ENCODE measurements at places on chromosomes 4 and X.

- DNase-seq, result no peak
Observed at GRCh38 chr4:185833055-185833598, 21.1 kb upstream of the SORBS2 start.

DNA sequence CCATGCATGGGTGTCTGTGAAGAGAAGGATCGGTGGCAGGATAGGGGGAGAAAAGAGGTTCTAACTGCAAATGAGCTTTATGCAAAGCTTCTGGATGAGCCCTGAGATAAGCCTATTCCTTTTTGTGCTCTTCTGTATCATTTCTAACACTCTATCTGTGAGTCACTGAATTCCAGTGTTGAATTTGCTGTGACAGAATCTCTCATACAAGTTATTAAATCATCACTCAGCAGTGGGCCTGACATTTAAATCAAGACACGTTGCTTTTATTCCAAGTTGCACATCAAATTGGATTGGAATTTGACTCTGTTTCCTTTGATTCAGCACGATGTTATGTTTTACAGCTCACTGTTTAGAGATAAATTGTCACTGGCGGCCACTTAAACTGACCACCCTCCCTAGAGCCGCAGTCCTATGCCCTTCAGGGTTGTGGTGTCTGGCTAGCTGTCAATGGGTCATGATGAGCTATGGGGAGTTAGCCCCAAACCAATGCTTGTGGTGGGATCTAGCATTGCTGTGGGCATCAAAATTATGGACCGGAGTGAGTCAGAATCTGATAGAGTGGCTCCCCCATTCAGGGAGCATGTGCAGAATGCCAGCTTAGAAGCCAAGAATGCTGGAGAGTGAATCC is 42.7 kb downstream of the LHFPL1 start:
- DNase-seq, result no peak

DNA sequence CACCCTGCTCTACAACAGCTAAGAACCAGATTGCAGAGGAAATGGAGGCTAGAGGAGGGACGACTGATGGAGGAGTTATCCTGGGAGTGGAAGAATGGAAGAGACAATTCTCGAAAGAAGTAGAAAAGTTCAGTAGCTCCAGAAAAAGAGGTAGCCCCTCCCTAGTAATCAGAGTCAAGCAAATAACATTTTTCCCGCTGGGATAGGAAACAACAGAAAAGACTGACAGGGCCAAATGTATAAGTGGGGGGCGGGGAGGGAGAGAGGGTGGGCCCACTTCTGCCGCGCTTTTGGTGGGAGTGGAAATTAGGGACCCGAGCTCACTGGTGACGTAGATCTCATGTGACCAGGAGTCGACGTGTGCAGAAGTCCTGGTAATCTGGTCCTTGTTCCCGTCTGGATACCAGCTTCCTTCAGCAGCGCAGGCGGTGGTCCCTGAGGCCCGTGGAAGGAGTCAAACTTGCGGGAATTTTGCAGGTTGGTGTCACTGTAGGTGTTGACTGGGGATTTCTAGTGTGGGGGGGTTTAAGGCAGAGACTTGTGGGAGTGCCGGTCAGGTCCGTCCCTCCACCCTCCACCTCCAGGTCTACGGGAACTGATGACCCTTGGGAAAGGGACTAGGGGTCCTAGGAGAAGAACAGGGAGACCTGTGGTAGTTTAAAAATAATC is at the start of gene TCEAL9:
TSS of gene TCEAL9 (plus strand) at position 377 of the 669 bp plus-strand sequence. CDS start 1,179 bp downstream, outside the sequence.
- DNase-seq, result peak; percentile 30

DNA sequence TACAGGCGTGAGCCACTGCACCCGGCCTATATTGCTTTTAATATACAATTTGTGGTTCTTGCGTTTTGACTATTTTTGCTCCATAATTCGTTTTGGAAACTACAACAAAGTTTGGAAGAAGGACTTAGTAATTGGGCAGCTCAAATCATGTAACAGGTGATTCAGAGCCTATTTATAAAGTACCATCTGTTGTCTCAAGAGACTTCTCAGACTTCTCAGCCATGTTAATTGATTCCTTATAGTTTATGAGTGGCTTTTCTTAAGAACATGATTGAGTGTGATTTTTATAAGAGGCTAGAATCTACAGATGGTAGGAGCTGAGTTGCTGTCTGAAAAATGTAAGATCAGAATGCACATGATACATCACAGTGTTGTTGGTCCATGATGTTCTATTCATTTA is 240.2 kb downstream of the ADGRL3 start:
- DNase-seq, result no peak

GRCh38 chr4:42149004-42149403 is 3.5 kb downstream of the BEND4 start:
- no peak for DNase-seq

DNA sequence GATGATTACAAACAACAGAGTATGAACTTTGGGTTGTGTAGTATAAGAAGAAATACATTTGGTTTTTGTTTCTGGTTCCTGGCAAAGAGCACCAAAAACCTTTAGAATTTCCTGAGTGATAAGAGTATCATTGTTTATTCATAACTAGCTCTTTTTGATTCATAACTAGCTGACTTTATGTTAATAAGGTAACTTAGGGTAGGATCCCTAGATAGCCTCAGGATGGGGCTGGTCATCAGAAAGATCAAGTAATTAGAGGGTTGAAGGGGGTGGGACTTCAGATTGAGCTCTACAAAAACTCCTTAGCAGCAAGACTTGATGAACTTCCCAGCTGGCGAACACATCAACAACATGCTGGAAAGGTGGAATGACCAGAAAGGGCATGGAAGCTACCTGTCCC is 166.5 kb downstream of the SCFD2 start:
- no peak for DNase-seq

- peak; percentile 2 for DNase-seq
Observed at GRCh38 chr4:46388857-46389256, 1.1 kb downstream of the GABRA2 start.

GRCh38 chrX:1264556-1264955 is 4.1 kb upstream of the CSF2RA start:
- no peak for DNase-seq

- no peak for DNase-seq
Observed at GRCh38 chr4:122744229-122744628, 11.7 kb downstream of the BBS12 start.

GRCh38 chr4:61385256-61385655 is 185.1 kb downstream of the ADGRL3 start:
- DNase-seq, result no peak

GRCh38 chrX:46180258-46180687 is 364.9 kb downstream of the ZNF674 start:
- DNase-seq, result no peak

DNA sequence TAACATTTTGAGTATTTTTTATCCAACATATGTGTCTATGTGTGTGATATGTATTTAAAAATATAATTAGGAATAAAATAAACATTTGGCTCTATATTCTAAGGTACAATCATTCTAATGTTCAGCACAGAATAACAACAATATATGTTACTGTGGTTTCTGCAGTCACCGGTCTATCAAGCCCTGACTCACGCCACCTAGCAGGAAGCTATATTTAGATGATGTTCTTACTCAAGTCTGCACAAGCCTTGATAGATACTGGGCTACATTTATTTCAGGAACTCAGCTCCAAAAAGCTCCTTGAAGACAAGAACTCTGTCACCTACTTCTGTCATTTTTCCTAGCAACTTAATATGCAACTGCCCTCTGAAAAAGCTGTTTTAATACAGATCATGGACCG is 152.0 kb upstream of the FTHL17 start:
- DNase-seq, result no peak

DNA sequence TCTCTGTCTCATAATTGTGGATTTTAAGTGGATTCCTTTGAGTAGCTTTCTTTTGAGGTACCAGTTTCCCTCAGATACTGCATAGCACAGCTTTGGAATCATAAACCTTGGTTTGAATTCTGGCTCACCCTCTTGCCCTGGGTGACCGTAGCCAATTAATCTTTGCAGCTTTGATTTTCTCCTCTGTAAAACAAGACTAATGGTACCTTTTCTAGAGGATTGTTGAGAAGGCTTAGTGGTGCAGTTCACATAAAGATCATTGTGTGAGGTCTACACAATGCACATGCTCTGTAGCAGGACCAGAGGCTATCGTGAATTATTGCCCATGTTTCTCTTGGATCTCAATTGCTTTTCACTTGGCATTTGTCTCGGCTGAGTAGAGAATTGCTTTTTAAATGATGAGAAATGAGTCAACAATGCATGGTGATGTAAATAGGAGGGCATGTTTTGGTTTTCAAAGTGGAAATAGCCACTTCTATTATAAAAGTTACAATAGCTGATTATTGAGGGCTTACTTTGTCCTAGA is 47.9 kb downstream of the TMEM131L start:
- no peak for DNase-seq

- DNase-seq, result no peak
Observed at GRCh38 chr4:74364652-74365491, at the start of gene EREG. TSS of gene EREG (plus strand) at chr4:74365145. CDS start at chr4:74365309, 164 bp downstream.

DNA sequence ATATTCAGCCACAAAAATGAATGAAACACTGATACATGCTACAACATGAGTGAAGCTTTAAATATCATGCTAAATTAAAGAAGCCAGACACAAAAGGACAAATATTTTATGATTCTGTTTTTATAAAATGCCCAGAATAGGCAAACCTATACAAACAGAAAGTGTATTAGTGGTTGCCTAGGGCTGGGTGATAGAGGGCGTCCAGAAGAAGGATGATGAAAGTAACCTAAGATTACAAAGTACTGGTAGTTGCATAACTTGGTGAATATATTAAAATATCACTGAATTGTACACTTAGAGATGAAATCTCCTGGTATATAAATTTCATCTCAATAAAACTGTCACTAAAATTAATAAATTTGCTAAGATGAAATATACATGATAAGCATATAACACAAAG is 67.5 kb downstream of the FBXW7 start:
- DNase-seq, result no peak

GRCh38 chrX:113195949-113196348 is 355.3 kb upstream of the AMOT start:
- no peak for DNase-seq

DNA sequence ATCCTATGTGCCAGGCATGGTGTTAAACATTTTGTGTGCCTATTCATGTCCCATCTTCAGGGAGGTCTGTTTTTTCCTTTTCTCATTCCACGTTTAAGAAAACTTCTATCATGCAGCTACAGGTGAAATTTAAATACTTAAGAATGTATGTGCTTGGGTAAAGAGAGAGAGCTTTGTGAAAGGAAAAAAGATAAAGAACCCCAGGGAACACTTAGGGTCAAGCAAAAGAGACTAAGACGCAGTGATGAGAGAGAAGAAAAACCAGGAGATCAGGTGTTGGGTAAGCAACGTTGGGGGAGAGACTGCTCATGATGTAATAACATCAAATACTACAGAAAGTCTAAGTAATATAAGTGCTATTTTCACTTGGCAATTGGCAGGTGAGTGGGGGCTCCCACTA is 253.7 kb downstream of the GRXCR1 start:
- DNase-seq, result no peak

DNA sequence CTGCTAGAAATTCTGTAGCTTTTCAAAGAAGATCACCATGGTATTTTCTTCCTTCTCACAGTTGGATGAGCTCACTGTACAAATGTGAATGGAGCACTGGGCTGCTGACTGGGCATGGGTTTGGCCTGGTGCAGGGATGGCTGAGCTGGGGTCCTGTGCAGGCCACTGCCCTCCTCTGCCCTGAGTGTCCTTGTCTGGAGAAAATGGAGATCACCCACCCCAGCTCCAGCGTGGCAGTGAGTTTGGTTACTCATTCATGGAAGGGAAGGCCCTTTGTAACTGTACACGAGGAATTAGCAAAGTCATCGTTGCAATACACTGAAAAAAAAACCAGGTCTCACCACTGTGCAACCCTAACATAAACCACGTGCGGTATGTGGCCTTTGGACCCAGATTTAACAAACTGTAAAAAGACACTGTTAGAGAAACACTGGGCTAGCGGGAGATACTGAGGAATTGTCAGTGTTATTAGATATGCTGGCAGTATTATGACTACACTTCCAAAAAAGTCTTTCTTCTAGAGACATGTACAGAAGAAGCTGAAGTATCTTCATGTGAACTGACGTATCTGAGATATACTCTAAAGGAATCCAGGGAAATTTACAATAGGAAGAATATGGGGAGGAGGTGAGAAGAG is 16.1 kb upstream of the TBC1D14 start:
- DNase-seq, result no peak

DNA sequence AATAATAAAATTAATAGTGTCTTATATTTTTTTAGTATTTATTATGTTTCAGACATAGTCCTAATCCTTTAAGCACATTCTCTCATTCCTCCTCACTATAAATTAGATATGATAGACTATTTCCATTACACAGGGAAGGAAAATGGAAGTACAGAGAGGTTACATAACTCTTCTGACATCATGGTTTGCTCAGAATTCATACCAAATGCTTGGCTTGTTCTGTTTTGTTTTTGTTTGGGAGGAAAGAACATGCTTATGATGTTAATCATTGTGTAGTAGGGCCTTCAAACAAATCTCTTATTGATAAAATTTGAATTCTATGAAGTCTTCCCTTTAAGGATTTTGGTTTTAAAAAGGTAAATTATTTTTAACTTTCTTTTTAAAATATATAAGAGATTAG is 59.5 kb downstream of the RXFP1 start:
- no peak for DNase-seq

DNA sequence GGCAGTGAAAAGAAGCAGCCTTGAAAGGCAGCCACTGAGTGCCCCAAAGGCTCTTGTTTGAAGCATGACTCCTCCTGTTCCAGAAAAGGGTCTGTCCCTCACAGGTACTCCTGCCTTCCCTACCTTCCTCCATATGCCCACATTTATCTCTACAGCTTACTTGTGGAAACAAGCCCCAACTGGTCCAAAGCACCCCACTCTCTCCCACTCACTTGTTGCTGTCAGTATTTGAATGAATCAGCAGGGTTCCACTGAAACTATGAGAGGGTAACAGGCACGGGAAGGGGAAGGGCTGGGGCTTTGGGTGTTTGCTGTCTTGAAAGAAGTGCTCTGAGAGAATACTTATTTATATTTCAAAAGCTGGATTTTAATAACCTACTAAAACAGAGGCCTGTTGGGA is 34.9 kb downstream of the GPR143 start:
- no peak for DNase-seq

DNA sequence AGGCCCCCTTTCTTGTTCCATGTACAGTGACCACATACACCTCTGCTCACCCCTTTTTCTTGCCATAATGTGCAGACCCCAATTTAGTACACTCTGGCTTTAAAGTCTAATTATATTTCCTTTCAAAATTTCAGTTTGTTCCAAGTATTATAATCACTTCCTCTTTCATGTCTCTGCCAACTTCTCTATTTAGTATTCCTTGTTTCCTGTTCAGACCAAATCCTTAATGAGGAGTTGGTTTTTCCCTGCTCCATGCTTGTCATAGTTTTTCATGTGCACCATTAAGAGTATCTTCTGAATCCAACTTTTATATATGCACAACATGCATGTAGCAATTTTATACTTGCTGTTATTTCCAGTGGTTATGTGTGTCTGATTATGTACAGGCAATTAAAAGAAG is 32.3 kb downstream of the USP53 start:
- DNase-seq, result no peak

DNA sequence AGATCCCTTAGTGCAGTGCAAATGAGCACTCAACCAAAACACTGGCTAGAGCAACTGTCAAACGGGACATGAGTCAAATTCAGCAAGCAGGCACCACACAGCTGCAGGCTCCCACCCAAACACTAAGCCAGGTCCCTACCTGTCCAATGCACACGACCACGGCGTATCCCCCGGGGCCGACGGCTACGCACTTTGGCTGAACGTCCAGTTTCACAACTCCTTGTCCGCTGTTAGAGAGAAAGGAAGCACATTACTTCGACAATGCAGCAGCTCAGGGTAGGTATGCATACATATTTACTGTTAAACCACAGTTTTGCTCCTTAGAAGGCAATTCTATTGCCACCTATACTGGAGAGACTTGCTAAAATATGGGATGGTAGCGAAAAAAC is 35.4 kb downstream of the WDR1 start:
- no peak for DNase-seq

Measured in SHP77 (cell line).